ENCODE measurements at places on chromosomes 4 and X.

DNA sequence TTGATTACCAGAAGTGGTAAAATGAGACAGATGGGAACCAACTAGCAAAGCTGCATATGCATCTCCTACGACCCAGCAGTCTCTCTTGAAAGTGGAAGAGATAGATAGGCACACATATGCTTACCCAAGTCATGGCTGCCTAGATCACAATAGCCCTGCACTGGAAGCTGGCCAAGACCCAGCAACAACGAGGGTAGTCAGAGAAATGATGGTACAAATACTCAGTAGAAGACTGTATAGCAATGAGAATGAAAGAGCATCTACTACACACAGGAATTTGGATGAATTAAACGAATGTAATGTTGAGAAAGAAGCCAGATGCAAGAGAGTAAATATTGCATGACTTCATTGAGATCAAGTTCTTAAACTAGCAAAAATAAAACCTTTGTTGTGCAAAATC, 100.3 kb upstream of the FAT1 start:
- no peak for DNase-seq

GRCh38 chr4:3879681-3880614, 113.8 kb downstream of the ADRA2C start:
- DNase-seq, result no peak

DNA sequence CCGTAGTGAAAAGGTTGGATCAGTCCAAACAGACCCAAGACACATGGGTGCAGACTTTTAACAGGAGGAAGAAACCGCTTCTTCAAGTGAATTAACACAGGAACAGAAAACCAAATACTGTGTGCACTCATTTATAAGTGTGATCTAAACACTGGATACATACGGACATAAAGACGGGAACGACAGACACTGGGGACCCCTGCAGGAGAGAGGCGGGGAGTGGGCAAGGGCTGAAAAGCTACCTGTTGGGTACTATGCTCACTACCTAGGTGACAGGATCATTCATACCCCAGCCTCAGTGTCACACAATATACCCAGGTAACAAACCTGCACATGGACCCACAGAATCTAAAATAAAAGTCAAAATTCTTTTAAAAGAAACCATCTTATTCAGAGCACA, 326.0 kb upstream of the NOCT start:
- DNase-seq, result no peak

DNA sequence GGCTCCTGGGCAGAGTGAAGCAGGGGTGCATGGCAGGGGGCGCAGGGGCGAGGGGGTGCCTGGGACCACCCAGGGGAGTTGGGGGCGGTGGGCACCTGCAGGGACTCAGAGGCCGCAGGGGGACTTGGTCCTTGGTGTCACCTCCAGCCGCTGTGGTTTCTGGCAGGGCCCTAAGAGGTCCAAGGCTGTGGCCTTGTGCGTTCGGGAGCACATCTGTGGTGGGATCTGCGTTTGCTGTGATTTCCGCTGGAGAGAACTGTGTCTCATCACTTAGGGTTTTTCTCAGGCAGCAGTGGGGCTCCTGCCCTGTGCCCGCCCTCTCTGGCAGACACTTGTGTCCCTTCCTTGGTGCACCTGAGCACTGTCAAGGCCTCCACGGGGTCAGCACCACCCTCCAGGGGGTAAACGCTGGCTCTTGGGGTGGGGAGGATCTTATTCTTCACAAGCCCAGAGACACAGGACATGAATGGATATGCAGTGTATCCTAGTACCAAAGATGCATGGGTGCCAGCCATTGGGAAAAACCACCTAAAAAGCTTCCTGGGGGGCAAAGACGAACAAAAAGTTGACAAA, 66.5 kb downstream of the ACOX3 start:
- DNase-seq, result no peak

DNA sequence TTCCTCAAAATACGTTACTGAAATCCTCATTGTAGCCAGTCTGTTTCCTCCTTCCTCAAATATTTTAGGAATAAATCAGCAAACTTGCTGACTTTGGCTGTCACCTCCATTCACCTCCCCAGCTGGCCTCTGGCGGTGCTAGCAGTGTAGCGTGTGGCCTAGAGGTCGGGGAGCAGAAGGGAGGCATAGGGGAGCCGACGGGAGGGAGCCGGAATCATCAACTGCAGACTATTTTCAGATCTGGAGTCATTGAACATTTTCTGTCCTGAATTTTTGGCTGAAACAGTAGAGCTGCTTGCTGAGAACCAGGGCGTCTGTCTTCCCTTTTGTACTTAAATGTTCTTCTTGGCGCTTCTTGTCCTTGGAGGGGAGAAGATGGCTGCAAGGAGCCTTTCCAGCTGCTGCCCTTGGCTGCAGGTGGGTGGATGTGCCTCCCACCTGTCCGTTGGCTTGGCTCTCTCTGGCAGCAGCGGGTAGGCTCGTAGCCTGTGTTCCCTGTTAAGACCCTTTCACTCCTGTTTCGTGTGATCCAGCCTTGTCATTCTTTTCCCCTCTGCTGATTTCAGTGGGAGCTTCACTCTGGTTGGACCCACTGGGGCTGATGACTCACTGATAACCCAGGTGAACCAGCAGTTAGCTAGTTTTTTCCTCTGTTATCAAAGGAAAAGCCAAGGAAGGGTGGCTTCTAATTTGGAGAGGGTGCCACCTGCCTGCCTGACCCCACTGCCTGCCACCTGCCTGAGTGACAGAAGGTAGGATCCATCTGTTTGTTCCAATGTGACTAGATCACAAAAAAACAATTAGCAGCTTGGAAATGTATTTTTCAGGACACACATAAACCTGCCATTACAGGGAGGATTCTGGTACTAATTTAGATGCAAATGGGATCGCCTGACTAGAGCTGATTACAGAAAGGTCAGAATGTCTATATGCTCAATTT, 135.9 kb downstream of the GATB start:
- DNase-seq, result no peak

Measured in NCI-H446 (cell line).